ENCODE measurements at places on chromosomes 16 and 17. TPM values are rescaled to one million over a fixed set of nuclear protein-coding genes. Genes with fewer than 3 reads are reported as not detected.

DNA sequence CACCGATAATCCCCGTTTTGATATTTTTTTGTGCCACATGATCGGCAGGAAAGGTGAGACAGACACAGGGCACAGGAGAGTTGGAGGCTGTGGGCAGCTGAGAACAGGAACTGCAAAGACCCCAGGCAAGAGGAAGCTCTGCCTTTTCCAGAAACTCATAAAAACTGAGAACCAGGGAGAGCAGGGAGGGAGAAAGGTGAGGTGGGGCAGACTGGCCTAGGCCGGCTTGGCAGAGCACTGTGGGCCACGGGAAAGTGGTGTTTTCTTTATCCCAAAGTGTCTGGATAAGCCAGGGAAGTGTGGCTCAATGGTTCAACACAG is 11.8 kb upstream of the AXIN2 start:
- DNase-seq, result no peak

DNA sequence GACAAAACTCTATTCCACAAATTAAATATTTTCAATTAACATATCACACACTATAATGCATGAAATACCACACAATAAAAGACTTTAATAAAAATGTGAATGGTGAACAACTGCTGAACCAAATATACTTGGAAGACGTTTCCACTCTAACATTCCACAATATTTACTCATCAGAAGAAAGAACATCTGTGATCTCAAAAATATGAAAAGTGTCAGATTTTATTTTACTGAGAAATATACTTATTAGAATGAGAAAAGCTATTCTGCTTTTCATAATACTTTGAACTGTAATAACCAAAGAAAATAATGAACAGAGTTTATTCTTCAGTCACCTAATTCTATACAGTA is 181.8 kb upstream of the AXIN2 start:
- DNase-seq, result peak; percentile 75

DNA sequence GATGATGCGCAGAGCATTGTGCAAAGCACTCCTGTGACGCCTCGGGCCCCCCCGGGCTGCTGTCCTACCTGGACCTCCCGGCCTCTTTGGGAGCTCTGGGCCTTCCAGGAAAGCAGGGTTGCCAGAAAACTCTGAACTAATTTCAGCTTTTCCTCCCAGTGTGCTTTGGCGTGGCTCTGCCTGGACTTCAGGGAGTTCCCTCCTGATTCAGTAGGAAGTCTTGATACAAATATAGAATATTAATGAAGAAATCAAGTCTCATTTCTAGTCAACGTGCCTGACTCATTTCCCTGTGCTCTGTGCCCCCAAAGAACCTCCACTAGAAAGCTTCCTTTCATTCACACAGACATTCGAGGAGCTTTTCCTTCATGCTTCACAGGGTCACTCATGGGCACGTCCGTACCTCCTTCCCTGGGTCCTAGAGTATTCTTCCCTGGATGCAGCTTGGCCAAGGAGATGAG is 84.0 kb upstream of the NOL11 start:
- peak; percentile 53 for DNase-seq

DNA sequence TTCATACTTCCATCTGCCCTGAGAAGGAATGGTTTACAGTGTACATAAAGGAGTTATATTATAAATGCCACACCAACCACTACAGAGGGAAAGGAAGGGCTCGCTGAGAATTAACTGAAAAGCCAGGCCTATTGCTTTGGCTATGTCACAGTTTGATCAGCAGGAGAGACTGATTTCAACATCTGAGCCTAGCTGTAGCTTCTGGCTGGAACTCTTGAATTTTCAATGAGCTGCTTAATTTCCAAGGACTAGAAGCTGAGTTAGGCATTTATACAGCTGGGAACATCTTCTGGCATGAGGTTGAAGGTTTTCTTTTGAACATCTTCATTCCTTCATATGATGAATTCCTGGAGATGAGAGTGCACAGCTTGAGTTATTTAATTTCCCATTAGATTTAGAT is 47.6 kb upstream of the GNAO1 start:
- peak; percentile 20 for DNase-seq

The BCO1 gene
- not detected for polyA plus RNA-seq

The MRC2 gene
- 115 TPM for polyA plus RNA-seq

The PRAC1 gene
- not detected for polyA plus RNA-seq

DNA sequence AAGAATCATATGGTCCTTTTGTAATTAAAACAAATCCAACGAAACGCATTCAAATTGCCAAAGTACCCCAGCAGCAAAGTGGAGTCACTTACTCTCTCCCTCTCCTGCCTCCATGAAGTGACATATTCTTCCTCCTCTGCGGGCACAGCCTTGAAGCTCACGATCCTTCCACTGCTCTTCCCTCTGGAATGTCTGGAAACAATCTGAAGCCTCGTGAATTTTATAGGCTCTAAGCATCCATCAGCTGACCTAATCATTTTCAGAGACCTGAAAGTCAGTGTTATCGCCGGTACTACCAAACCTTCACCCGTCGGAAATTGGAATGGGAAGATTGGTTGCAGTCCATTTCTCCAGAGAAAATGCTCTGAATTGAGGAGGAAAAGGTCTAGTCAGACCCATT is 134.5 kb upstream of the FOXF1 start:
- DNase-seq, result no peak

DNA sequence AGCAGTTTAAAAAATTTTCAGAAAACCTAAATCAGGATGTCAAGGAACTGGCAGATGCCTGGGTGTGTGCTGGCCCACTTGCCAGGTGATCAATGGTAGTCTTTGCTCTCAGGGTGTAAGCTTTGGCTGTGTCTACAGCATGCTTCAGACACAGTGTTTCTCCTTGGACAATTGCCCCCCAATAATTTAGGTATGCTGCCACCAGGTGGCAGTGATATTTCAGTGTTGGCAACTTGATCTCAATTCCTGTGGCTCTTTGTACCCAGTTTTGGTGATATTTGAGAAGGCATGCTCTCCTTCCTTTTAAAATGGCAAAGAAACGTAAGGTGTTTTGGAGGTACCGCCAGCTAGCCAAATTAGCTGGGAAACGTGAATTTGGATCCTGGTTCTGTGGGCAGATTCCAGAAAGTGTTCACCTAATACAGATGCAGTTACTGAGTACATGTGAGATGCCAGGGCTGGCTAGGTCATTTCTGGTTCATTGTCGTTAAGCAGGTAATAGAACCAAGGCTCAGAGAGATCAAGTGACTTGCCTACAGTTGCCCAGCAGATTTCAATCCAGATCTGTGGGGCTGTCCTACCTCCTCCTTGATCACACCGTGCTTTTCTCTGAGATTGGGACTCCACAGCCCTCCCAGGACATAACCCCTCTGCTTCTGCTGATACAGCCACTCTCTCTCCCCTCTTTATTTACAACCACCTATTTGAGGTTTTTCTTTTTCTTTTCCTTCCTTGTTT is 155.6 kb upstream of the PLCG2 start:
- peak; percentile 56 for DNase-seq

The MMP28 gene
- 3.7 TPM for polyA plus RNA-seq

- no peak for DNase-seq
Measured at GRCh38 chr17:29141514-29141876, 38.7 kb downstream of the MYO18A start.

DNA sequence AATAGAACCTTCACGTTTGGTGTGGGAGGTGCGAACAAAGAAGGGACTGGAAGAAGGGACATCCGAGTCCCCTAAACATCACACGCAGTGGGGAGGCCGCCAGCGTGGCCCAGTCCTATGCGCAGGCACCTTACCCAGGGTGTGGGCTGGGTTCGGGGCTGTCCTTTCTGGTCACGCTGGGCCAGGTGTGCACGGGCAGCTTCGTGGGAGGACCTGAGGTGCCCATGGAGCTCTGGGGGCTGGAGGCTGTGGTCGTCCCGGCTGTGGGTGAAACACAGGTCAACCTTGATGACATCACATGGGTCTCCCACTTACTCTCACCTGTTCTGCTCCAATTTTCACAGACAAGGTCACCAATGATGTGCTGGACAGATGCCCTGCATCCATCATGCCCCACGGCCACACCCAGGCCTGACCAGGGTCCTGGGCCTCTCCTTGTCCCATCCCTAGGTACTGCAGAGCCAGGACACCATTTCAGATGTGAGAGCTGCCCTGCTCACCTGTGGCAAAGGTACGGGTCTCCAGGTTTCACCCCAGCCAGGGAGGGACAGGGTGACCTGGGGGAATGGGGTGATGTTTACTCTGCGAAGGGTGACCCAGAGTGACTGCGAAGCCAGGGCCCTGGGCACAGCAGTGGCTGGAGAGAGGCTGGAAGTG is 3.1 kb downstream of the CD300C start:
- DNase-seq, result no peak

DNA sequence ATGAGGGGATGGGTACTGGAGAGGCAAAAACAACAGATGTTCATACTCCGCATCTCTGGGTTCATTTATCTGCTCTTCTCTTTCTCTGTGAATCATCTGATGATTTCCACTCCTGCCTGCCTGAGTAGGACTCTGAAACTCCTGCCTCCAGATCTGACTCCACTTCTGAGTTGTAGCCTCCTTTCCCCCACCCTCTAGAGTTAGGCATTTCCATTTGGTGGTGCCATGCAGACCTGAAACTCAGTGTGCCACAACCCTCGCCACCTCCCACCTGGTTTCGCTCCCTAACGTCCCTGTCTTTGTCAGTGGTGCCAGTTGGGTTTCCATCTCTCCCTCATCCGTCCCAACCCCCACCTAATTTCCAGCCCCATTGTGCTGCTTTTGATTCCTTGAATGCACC is 126.2 kb downstream of the PRKCB start:
- no peak for DNase-seq

- DNase-seq, result peak; percentile 50
Measured at GRCh38 chr16:4561596-4561995, 5.5 kb downstream of the C16orf96 start.

The CES3 gene
- polyA plus RNA-seq, result 0.28 TPM

- DNase-seq, result peak; percentile 53
Measured at GRCh38 chr16:27402964-27403600, 1.1 kb downstream of the IL21R start.

The CNTNAP1 gene
- 13.0 TPM for polyA plus RNA-seq

The CDRT15 gene
- 0.23 TPM for polyA plus RNA-seq

The KCNJ2 gene
- polyA plus RNA-seq, result 8.2 TPM

GRCh38 chr17:78644224-78644623 is 67.0 kb upstream of the DNAH17 start:
- no peak for DNase-seq

DNA sequence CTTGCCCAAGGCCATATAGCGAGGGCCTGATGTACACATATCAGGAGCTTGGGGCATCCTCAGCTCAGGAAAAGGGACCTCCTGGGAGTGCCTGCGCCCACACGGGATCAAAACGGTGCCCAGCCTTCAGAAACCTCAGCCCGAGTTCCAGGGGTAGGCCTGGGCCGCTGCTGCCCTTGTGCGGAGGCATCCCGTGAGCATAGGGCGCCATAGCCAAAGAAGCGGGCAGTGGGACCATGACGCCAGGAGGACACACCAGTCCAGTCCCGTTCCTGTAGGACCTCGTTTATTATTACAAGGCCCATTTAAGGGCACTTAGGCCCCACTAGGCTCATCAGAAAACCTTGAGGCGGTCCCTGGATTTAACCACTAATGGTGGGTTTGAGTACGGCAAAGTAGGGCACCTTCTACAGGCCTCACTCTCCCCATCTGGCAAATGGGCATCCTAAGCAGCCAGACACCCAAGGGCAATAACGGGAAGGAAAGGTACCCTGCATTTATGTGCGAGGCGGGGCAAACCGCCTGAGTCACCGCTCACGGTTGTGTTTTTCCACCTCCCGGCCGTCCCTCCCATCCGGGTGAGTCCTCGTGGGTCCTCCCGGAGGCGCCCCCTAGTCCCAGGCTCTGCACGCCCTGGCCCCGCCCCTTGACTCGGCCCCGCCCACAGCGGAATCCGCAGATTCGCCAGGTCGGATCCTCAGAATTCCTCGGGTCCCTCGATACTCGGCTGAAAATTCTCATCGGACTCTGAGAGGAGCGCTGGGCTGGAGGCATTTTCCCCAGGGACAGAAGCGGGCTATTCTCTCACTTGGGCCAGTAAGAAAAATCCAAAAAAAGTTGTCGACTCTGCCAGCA is 726 bp upstream of the SETD1A start:
- DNase-seq, result peak; percentile 88

DNA sequence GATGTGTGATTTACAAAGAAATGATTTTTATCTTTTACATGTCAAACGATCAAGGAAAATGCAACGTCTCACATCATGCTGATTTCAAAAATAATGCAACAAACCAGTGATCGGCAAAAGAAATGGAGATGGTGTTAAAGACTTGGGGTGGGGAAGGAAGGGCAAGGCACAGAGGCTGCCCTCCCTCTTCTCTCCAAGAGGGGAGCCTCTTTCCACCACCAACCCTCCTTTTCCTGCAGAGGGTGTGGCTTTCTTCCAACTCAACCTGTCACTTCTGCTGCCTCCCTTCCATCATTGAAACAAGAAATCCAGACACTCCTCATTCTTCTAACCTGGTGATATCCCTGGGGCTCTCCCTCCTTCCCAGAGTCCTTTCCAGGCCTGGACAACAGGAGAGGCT is 320.8 kb downstream of the SLC39A11 start:
- DNase-seq, result no peak

DNA sequence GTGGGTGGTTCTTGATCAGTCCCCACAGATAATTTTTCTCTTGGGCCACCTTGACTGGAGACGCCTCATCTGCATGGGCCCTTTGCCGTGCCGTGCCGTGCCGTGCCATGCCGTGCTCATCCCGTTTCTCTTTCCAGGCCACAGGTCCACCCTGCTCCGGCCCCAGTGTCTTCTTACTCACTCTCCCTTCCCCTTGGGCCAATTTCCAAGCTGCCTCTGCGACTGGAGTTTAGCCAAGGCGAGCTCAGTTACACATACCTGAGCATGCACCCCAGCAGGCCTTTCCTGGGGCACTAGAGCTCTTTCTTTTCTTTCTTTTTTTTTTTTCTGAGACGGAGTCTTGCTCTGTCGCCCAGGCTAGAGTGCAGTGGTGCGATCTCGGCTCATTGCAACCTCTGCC is 40.5 kb upstream of the MGAT5B start:
- no peak for DNase-seq

The UTS2R gene
- polyA plus RNA-seq, result 4.8 TPM

The DRG2 gene
- 25.8 TPM for polyA plus RNA-seq

DNA sequence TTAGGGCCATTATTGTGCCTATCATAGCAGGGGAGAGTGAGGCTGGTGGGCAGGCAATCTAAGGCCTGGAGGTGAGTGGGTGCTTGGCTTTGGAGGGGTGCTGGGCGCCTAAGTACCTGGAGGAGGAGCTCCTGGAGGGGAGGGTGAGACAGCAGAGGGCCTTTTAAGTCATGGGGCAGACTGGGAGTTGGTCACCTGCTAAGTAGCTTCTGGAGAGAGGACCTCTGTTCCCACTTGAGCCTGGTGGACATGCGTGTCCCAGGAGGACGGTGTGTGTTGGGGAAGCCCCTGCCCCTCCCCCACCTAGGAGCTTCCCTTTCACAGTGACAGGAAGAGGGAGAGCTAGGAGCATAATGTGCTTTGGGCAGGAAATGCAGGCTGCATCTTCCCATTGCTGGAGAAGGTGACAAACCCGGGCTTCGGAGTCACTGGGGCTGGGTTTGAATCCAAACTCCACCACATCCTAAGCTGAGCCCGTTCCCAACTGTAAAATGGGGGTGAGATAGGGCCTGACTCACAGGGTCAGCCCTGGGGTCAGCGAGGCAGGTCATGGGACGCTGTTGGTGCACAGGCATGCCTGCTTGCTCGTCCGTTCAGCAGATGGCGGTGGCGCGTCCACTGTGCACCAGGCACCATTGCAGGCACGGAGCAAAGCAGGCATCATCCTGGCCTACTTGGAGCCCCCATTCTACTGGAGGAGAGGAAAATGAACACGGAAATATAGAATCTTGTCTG is 37.9 kb downstream of the CMIP start:
- no peak for DNase-seq

The KRT39 gene
- polyA plus RNA-seq, result 7.6 TPM

Measured in muscle of leg (tissue), 16 donors.